Fibroblast of skin of right biceps (primary cell): ENCODE measurements at places on chromosomes 7 and 10.

- DNase-seq: peak; percentile 91
Measured at GRCh38 chr10:5434017-5434753, 21.8 kb downstream of the NET1 start.

DNA sequence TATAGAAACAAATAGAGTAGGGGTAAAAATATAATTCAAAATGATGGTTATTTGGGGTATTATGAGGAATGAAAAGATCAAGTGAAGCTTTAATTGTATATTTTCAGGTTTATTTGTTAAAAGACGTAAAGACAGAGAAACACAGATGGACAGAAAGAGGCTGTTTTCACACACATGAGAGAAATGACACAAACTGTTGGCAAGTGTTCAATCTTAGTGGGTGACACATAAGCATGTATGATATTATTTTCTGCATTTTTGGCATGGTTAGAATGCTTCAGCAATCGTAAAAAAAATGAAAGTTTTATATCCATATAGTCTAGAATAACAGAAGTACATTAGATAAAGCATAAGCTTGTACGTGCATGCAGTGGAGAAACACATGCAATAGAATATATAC is 464.4 kb upstream of the AKR1E2 start:
- DNase-seq: peak; percentile 65

- DNase-seq: no peak
Measured at GRCh38 chr10:12287772-12288171, 61.6 kb upstream of the CAMK1D start.

- DNase-seq: no peak
Measured at GRCh38 chr7:48710995-48711394, 213.4 kb upstream of the CDC14C start.

- no peak for DNase-seq
Measured at GRCh38 chr7:148485618-148486017, 104.9 kb upstream of the C7orf33 start.

DNA sequence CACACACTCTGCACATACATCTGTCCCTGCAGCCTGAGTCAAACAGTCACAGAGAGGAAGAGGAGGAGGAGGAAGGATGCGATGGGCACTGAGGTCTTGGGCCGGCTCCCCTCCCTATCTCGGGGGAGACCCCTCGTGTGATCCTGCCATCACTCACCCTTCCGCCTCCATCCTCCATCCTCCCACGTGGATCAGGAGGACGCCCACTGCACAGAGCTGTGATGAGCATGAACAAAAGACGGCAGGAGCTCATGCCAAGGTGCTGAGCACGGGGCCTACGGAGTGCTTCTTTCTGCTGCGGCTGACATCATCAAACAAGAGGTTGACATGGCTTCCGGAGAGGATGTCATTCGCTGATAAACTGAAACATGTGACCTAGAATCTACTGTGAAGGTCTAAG is 68.0 kb downstream of the DIP2C start:
- no peak for DNase-seq

GRCh38 chr7:85483177-85483576 is 296.3 kb upstream of the SEMA3D start:
- peak; percentile 92 for DNase-seq

DNA sequence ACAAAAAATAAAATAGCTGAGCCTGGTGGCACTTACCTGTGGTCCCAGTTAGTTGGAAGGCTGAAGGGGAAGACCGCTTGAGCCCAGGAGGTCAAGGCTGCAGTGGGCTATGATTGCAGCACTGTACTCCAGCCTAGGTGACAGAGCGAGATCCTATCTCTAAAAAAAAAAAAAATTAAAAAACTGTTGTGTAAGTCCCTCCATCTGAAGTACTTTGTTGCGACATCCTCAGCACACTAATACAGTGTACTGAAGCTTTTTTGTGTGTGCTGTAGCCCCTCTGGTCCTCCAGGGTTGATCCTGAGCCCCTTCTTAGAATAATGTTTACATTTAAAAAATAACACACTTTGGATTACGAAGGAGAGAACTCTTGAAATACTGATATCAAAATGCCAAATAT is 71.3 kb downstream of the PFKFB3 start:
- DNase-seq: no peak

DNA sequence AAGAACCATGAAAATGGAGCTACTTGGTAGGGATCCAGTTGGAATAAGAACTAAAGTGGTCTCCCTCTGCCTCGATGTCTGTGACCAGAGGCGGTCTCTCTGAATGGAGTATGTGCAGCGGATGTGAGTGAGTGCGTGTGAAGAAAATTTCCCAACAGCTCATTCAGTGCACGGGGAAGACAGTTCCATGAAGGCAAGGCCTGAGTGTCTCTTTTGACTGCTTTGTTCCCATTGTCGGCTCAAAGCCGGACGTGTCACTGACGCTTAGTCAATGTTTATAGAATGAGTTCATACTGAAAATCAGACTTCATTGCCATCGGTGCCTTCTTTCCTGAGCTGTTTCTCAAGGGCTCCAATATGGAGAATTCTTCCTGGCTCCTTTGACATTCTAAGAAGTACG is 55.3 kb upstream of the GRB10 start:
- peak; percentile 69 for DNase-seq

- DNase-seq: no peak
Measured at GRCh38 chr7:122884186-122884585, 2.1 kb downstream of the CADPS2 start.

DNA sequence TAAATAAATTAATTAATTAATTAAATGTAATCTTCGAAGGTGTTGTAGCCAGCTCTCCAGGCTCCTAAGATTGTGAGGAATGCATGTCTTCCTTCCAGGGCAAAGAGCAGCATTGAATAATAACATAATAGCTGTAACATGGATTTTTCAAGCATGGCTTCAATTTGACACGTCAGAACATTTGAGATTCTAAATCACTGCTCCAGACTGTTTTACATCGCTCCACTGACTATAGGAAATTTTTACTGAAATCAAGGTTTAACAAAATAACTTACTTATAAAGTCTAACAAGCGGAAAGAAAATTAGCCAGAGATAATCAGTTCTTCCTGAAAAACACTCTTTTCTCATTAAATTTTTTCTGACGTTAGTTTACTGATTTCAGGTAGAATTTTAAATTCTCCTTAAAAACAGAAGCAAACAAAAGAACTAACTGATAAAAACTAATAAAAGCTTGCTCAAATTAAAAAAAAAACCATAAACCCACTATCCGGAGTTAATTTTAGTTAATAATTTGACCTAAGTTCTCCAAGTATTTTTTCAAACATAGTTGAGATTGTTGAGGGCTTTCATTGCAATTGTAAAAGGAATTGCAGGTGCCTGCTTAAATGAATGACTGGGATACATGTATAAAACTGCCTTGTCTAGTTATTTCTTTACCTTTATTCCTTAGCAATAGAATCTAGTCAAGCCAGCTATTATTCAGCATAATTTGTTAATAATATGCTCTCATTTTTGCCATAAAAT is 51.2 kb upstream of the SGCE start:
- no peak for DNase-seq

GRCh38 chr10:131644289-131644688 is 256.5 kb upstream of the PPP2R2D start:
- no peak for DNase-seq

- DNase-seq: peak; percentile 56
Measured at GRCh38 chr7:40316176-40316575, 181.4 kb downstream of the SUGCT start.

DNA sequence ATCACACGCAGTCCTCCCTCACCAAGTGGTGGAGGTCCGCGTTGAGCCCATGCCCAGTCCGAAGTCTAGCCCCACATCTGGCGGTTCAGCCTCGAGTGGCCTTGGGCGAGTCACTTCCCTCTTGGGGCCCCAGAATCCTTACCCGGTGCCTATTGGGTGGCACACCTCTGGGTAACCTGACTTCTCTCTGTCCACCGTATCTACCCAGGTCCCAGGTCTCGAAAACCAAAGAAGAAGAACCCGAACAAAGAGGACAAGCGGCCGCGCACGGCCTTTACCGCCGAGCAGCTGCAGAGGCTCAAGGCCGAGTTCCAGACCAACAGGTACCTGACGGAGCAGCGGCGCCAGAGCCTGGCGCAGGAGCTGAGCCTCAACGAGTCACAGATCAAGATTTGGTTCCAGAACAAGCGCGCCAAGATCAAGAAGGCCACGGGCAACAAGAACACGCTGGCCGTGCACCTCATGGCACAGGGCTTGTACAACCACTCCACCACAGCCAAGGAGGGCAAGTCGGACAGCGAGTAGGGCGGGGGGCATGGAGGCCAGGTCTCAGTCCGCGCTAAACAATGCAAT is 4.3 kb downstream of the EN2 start:
- DNase-seq: no peak

- DNase-seq: no peak
Measured at GRCh38 chr7:100802951-100803350, 24.4 kb downstream of the EPHB4 start.

- DNase-seq: no peak
Measured at GRCh38 chr7:88141953-88142352, 77.9 kb downstream of the SRI start.

DNA sequence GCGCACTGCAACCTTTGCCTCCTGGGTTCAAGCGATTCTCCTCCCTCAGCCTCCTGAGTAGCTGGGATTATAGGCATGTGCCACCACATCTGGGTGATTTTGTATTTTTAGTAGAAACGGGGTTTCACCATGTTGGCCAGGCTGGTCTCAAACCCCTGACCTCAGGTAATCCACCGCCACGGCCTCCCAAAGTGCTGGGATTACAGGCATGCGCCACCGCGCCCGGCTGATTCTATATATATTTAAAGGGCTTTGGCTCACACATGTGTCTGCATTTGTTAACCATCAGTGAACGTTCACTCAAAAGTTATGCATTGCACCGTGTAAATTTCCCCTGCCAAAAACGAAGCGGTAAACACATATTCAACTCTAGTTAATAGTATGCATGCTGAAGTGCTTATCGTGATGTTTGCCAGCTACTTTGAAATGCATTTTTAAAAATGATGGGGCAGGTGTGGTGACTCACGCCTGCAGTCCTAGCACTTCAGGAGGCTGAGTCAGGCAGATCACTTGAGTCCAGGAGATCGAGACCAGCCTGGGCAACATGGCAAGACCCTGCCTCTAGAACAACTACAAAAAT is 17.7 kb upstream of the WIPI2 start:
- DNase-seq: no peak

GRCh38 chr7:44080118-44080517 is 2.2 kb downstream of the POLM start:
- DNase-seq: no peak

DNA sequence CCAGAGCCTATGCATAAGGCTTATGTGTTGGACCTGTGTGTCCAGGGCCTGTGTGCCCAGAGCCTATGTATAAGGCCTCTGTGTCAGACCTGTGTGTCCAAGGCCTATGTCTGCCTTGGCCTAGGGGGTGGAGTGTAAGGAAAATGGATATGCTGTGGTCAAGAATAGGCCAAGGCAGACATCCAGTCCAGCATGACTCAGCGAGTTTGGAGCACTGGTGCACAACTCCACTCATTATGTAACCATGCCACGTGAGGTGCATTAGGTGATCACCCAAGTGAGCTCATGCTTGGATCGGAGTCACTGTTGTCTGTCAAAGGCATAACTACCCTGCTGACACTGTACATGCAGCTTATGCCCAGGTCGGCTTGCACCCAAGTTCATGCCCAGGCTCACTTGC is 238.9 kb downstream of the CACNA2D1 start:
- DNase-seq: peak; percentile 48

DNA sequence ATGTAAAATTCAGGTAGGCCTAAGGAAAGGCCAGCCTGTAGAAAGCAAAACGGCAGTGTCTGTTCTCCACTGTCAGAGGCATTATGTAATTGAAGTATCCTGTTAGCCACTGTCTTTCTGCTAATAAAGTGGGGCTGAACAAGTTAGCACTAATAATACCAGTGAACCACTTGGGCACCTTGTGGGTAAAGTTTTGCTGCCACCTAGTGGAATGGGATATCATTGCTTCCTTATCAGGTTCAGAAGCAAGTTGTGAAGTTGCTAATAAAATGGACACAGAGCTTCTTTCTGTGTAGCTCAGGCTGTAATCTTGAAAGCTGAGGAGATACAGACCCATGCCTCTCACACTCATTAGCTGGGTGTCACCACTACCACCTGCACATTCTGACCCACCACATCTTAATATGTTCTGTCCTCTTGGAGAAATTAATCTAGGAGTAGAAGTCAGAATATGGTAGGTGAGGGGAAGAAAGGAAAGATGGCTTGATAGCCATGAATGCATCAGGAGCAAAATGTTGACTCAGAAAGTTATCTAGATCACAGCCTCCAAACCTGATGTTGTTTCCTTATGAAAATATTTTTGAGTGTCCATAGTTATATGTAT is 175.1 kb downstream of the SEPTIN7 start:
- DNase-seq: peak; percentile 63

- no peak for DNase-seq
Measured at GRCh38 chr10:74255888-74256357, 104.9 kb downstream of the ADK start.

GRCh38 chr7:2503056-2503941 is 16.3 kb upstream of the LFNG start:
- no peak for DNase-seq

DNA sequence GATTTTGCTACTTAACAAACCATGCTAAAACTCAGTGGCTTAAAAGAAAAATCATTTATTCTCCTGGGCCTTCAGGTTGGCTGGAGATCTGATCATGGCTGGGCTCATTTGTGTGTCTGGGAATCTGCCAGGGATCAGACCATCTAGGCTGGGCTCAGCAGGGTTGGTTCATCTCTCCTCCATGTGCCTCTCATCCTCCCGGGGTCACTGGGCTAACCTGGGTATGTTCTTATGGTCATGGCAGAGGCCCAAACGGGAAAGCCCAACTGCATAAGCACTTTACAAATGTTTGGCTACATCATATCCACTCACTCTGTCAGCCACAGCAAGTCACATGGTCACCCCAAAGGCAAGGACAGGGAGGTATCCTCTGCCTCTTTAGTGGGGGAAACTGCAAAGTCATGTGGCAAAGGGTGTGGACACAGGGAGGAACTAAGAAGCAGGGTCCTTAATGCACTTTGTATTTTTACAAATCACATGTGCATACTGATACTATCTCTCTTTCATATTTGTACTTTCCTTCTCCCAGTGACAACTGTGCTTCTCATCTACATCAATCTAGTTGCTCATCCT is 231.4 kb downstream of the BUB3 start:
- DNase-seq: no peak

DNA sequence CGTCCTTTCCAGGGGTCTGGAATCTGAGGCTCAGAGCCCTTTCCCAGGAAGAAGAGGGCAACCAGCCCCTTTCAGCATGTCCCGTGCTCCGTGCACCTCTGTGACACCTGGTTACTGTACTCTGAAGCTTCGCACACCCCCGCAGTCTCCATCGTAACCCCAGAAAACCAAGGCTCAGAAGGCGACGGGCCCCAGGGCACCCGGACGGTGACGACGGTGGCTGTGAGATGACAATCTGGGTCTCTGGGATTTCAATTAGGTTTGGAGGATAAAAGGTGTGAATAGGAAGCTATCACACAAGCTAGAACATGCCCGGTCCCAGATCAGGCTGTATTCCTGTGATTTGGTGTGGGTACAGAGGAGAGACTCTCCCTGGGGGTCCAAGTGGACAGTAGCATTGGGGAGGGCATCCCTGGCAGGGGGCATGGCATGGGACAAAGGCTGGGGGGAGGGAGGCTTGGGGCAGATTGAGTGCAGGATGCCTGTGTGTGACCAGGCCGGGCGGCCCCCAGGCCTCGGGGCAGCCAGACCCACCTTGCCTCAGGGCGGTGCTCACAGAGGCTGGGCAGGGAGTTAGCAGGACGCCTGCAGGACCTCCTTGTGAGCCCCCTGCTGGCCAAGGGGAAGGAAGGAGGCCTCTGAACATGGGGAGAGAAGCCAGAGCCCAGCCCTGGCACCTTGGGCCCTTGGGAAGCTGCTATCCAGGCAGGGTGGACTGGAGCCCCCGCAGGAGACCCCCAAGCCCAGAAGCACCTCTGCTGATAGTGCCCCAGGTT is 23.4 kb upstream of the PSMG3 start:
- no peak for DNase-seq
